Naive thymus-derived CD8-positive, alpha-beta T cell (primary cell): ENCODE measurements at places on chromosomes 4 and X.
A peak's percentile ranks its signal among the peaks of the same experiment; 100 is the strongest.

DNA sequence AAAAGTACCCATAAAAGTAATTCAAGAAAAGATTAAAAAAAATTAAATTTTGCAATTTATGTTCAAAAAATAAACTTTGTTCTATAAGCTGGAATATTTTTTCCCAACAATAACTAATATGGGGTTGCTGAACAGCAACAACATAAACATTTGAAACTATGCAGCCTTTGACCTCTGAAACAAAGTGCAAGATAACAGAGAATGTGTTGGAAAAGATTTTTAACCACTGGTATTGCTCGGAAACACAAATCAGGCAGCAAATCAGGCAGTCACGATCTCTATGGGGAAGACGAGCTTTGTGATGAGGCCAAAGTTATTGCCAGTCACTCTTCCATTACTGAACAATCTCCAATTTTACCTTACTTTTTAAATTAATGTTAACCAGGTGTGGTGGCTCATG is 332.1 kb downstream of the PABPC4L start:
- no peak for DNase-seq

GRCh38 chr4:175215657-175216056 is 297.5 kb downstream of the ADAM29 start:
- DNase-seq: no peak

GRCh38 chrX:14029425-14030173 is at the start of gene GEMIN8:
Gene GEMIN8, minus strand, starts transcription at chrX:14029892. Its CDS starts 8,414 bp downstream, at chrX:14021478.
- DNase-seq: peak; percentile 86

- DNase-seq: no peak
Measured at GRCh38 chr4:7381221-7381889, 53.4 kb downstream of the PSAPL1 start.

DNA sequence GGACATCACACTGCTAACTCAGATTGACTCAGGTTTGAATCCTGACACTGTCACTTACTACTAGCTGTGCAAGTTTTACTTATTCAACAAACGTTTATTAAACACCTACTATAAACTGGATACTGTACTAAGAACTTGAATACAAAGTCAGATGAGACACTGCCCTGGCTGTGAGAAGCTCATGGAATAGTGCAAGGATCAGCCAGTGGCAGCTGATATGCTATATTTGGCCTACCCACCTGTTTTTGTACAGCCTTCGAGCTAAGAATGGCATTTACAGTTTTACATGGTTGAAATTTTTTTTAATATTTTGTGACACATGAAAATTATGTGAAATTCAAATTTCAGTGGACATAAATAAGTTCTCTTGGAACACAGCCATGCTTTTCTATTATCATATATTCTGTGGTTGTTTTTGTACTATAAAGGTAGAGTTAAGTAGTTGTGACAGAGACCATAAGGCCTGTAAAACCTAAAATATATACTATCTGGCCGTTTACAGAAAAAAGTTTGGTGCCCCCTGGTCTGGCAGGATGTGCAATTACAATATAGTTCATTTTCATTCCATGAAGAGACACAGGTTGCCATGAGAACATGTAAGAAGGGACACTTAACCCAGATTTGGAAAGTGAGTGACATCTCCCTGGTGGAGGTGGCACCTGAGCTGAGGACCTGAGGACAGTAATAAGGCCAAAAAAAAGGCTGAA is 3.4 kb upstream of the SEC24D start:
- no peak for DNase-seq

DNA sequence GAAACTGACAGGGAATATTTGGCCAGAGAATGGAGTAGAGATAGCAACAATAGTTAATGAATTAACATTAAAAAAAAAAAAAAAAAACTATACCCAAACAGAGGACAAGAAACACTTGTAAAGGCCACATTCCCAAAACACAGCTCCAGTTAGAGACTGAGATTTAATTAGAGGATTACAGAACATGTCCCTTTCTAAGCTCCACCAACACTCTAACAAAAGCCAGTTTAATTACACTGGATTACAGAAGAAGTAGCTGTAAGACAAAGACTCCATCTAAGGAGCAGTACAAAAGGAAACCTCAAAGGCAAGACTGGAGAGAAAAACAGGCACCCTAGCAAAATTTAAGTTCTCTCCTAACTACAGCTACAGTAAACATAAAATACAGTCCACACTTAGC is 1247.7 kb upstream of the AGA start:
- DNase-seq: no peak

DNA sequence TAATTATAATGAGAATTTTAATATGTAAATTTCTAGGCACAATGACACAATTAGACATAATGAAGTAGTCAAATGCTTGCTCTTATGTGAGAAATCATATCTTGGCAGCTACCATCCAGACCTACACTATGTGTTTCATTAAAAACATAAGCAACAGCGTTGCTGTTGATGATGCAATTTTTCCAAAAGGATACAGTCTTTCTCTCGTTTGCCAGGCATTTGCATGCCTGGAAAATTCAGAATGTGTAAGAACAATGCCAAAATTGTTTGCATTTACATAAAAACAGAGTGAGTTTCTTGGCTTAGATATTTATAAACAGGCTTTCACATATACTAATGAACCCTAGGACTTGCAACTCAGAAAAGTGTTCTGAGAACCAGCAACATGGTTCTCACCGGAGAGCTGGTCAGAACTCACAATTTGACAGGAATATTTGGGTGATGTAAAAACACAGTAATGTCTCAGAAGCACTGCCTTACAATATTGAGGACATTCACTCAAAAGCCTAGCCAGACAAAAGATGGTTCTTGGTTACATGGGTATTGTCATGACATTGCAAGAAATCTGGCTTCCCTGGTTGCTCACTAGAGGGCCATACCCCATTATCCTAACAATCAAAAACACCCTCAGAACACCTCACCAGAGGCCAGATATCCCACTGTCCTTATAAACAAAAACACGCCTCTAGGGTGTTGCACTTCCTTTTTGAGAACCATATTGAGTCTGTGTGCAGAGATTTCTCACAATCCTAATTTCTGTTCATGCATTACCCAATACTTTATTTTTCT is 1029.0 kb upstream of the AGA start:
- DNase-seq: no peak
